ENCODE measurements at places on chromosomes 4 and X.

- DNase-seq: no peak
These were observed 51.4 kb downstream of the RAB40A start for GRCh38 chrX:103467887-103468286.

GRCh38 chr4:88185906-88186305 lies 27.5 kb upstream of the ABCG2 start:
- peak; percentile 55 for DNase-seq

- DNase-seq: peak; percentile 18
These were observed 251.7 kb upstream of the TENM3 start for GRCh38 chr4:181991369-181992108.

- DNase-seq: no peak
These were observed 5.8 kb downstream of the BMP2K start for GRCh38 chr4:78781924-78782323.

DNA sequence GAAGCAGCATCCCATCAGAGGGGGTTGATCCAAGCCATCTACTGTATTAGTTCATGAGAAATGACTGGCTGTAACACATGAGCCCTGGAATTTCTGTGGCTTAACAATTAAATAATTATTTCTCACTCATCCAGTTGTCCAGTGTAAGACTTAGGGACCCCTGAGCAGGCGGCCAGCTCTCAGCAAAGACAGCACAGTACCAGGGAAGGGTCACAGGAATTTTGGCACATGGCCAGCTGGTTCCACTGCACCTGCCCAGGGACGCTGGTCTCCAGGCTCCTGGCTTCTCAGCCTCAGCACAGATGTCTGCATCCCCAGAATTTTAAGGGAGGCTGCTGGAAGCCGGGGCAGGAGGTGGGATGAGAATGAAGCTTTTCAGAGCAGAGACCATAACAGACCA lies 93.7 kb upstream of the DHRSX start:
- DNase-seq: no peak

DNA sequence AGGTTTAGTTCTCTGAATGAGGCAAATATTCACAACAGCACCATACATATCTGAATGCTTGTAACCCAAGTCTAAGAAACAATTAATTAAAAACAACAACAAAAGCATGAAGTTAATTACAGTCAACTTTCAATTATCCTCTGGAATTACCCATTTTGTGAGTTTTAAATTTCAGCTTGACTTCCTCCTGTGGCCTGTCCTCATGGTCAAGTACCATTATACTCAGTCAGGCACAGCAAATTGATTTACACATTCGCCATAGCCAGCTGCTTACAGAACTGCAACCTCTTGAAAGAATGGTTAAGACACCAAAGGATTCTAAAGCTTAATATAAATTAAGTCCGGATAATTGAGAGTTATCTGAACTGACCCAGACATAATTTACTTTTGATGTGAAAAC lies 306.5 kb downstream of the CAMK2D start:
- DNase-seq: no peak

GRCh38 chr4:148435654-148436406 lies 6.4 kb downstream of the NR3C2 start:
- DNase-seq: no peak

- peak; percentile 48 for DNase-seq
These were observed 207.3 kb downstream of the GABRB1 start for GRCh38 chr4:47238667-47239066.

DNA sequence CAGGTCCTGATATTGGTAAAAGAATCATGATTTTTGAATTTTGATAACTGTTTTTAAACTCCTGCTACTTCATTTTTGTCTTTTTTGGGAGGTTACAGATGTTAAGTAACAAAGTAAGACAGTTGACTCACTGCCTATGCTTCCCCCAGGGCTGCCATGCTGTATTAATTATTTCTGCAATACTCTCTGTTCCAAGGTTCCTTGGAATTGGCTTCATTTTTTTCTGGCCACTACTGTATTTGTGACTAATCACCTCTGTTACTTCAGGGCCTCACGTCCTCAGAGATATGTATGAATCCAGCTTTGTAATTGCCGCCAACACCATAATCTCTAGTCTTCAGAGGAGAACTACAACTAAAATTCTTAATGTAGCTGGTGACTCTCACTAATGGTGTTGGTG lies 1729.3 kb downstream of the C4orf33 start:
- peak; percentile 31 for DNase-seq

DNA sequence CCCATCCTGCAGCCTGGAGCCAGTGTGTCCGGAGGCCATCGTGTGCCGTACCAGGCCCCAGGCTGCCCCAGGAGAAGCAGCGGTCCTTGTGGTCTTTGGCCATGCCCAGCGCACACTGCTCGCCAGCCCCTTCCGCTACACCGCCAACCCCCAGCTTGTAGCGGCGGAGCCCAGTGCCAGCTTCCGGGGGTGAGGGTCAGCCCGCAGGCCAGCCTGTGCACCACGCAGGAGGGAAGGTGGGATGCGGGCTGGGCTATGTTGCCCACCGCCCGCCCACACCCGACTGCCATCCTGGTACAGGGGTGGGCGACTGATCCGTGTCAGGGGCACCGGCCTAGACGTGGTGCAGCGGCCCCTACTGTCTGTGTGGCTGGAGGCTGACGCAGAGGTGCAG lies 7.6 kb upstream of the SRPK3 start:
- no peak for DNase-seq

Measured in fibroblast of skin of right quadriceps (primary cell).